ENCODE measurements at places on chromosomes 11 and 22. TPM values are rescaled to one million over a fixed set of nuclear protein-coding genes. Genes with fewer than 3 reads are reported as not detected.

GRCh38 chr11:10908215-10908951 lies 50.5 kb upstream of the ZBED5 start:
- DNase-seq, result no peak

DNA sequence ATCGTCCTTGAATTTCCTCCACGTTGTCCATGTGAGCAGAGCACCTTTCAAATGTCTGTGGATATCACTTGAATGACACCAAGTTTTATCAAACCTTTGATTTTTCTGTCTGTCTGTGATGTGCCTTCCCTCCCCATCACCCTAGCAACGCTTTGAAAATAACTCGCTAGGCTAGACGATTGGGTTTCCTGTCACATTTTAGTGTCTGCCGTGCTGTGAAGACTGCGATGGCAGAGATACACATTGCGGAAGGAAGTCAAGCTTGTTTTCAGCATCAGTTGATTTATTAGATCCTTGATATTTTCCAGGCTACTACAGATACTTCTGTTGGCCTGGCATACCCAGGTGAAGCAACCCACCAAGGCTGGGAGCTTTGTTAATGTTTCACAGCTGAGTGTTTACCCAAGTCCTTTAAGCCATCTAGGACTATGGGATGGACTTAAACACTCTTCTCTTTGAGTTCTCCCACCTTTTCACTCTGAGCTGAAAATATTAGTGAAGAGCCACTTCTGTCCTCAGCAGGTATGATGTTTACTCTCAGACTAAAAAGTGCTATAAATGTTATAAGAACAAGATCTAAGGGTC lies 93.6 kb upstream of the CD44 start:
- DNase-seq, result no peak

- no peak for DNase-seq
Observed at GRCh38 chr22:19406846-19407245, 24.7 kb downstream of the HIRA start.

GRCh38 chr11:74680703-74681531 lies 50.3 kb downstream of the CHRDL2 start:
- no peak for DNase-seq

DNA sequence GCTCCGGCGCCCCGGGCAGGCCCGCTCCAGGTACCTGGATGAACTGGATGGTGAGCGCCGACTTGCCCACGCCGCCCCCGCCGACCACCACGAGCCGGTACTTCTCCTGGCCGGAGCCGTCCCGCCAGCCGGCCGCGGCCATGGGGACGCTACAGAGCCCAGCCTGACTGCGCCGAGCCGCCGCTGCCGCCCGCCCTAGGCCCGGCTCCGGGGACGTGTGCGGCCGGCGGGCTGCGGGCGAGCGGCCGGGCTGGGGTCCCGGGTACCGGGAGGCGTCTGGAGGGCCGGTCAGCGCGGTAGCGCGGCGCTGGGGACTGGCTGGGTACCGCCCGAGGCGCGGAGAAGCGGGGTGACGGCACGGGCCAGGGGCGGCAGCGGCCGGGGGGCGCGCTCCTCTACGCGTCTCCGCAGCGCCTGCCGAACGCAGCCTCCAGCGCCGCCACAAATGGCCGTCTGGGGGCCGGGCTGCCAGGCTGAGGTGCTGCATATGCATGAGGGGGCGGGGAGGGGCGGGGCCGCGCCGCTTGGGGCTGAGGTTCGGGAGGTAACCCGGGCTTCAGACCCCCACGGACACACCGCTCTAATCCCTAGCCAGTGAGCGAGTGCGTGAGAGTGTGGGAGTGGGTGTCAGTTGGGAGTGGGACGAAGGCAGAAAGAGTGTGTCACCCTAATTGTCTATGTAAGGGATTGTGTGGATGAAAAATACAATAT lies at the start of gene RRAS2:
TSS of gene RRAS2 (minus strand) at position 455 of the 711 bp plus-strand sequence. CDS start at position 142, 313 bp downstream.
- no peak for DNase-seq

TRIM29 gene
- total RNA-seq, result 0.64 TPM

DNA sequence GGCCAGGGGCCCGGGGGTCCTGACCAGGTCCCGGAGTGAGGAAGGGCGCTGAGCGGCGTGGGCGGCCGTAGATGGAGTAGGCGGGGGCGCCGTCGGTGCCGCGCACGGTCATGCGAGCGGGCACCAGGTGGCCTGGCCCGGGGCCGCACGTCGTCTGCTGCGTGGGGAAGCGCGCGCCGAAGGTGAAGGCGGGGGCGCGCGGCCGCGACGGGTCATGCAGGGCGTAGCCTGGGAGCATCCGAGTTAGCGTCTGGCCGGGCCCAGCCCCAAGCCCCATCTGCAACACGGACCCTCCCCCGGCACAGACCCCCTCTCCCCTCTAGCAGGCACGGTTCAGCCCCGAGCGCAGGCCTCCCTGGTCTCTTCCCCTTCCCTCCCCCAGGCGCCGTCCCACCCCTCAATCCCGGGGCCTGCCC lies 1.7 kb upstream of the TYMP start:
- no peak for DNase-seq

PLAAT5 gene
- not detected for total RNA-seq

DNA sequence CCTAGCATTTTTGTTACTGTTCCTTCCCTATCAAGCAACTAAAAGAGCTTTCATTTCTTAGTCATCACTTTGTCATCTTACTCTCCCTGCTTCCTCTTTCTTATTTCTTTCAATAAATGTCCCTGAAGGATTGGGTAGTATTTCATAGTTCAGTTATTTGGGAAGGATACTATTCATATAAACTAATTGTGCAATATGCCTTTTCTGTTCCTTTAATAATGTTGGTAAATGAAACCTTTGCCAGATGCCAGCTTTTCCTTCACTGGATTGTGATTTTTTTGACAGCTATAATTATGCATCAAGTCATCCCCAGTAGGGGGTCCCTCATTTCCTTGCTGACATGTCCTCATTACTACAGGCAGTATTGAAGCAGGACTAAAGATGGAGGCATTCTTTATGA lies 101.7 kb downstream of the ATM start:
- DNase-seq, result no peak

LRRC75B gene
- 4.1 TPM for total RNA-seq

DNA sequence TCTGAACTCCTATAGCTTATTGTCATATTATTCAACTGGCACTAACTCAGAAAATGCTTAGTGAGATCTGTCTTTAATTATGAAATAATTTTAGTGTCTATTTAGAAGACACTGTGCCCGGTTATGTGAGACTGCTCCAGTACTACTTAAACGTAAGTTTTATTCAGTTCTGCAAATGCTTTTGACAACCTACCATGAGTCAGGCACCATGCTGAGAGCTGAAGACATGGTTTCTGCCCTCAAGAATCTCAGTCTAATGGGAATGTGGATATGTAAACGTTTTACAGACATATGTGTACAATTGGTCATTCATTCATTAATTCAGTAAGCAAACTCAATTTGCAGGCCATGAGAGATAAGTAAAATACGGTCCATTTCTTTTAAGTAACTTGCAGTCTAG lies 40.0 kb downstream of the DCUN1D5 start:
- DNase-seq, result no peak

DNA sequence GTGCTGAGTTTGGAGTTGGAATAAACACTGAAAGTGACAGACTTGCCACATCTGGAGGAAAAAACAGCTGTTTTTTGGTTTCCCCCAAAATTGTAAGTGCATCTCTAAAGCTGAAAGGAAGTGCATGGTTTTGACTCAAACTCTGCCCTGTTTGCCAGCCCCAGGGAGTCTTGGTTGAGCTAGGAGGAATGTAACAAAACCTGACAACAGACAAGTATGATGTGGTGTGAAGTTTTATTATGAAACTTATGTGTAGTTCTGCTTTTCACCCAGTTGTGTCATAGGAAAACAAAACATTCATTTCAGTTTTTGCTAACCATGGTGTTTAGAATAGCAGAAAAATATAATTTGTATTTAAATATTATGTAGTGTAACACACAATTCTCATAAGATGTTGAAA lies 31.7 kb upstream of the PDE3B start:
- no peak for DNase-seq

BCO2 gene
- total RNA-seq, result 2.5 TPM

LRP4 gene
- 11.7 TPM for total RNA-seq

CTSW gene
- total RNA-seq, result not detected

- DNase-seq, result no peak
Observed at GRCh38 chr11:61652135-61652534, 28.1 kb upstream of the DAGLA start.

DNA sequence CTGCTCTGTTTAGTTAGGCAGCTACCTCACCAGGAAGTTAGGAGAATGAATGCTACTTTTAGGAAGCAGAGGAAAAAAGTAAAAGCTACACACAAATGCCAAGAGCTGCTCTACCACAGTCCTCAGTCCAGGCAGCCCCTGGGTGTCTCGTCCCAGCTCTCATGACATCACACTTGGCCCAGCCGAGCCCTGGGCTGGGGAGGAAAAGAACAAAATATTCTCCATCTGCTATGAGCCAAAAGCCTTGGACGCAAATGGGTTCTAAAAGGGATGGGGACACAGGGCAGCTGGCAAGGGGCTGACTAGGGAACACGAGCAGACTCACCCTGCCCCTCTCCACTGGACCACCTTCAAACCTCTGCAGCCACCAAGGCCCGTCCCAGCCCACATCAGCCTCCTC lies 26.1 kb downstream of the TMEM184B start:
- DNase-seq, result no peak

GRCh38 chr22:29734406-29734805 lies 14.6 kb downstream of the CABP7 start:
- no peak for DNase-seq

DNA sequence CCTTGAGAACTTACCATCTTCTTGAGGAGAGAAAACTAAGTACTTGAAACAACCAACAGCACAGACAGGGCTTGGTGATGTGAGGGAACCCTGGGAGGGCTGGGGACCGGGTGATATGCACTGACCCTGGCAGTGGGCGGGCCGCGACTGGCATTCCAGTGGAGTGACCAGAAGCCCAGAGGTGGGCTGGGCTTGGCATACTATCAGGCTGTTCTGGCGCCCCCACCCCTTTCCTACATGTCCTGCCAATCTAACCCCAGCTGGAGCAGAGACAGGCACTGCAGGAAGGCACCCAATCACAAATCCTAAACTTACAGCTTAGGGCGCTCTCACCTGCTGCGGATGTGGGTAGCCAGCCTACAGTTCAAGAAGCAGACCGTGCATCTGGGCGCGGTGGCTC lies 54.0 kb upstream of the GCAT start:
- no peak for DNase-seq

CSKMT gene
- total RNA-seq, result 36.9 TPM

SYT12 gene
- 0.62 TPM for total RNA-seq

DNA sequence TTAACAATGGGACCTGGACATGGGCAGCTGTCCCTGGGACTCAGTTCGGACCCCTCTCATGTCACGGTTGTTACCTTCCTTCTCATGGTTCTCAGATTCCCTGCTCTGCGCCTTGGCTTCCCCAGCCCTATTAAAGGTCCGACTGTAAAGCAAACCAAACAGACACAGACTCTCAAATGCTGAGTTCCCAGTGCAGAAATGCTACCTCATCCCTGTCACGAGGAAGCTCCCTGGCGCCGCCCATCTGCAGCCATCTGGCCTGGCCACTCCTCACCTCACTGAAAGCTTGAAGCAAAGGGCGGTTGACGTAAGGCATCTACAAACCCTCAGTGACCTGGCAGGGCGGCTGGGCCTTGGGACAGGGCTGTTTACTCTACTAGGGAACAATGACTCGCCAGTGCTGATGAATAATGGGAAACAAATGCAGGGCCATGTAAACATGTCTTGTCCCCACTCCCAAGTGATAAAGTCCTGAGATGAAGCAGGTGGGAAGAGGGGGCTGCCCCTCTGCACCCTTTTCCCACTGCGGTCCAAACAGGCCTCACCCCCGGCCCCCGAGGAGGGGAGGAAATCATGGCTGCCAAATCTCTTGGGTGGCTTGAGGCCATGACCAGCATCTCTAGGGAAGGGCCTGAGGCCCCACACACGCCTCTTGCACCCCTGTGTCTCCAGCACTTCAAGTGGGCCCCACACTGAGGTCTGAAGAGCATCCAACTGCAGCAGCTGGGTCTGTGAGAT lies 49.3 kb downstream of the SCUBE1 start:
- DNase-seq, result no peak
